Epithelial cell of umbilical artery (primary cell): ENCODE measurements at places on chromosomes 1 and 21. TPM values are rescaled to one million over a fixed set of nuclear protein-coding genes. Genes with fewer than 3 reads are reported as not detected.

The C1orf87 gene
- total RNA-seq, result not detected in 2 replicates

The HFM1 gene
- 0.32 TPM in 1 of 2 replicates, not detected in the other for total RNA-seq

The ALG14 gene
- total RNA-seq, result 0.97 and 1.1 TPM in 2 replicates

The PTPN7 gene
- total RNA-seq, result 0.30 and 3.2 TPM in 2 replicates

The OR2M2 gene
- not detected in 2 replicates for total RNA-seq

The MTARC1 gene
- total RNA-seq, result 1.3 and 2.3 TPM in 2 replicates
